Naive thymus-derived CD4-positive, alpha-beta T cell (primary cell): ENCODE measurements at places on chromosomes 3 and 15. TPM values are rescaled to one million over a fixed set of nuclear protein-coding genes. Genes with fewer than 3 reads are reported as not detected.

Gene SEC62
- 90.0 TPM for total RNA-seq

GRCh38 chr3:188198001-188198400 lies 44.0 kb downstream of the LPP start:
- no peak for DNase-seq

- DNase-seq = no peak
Measured at GRCh38 chr3:26050776-26051175, 260.9 kb downstream of the OXSM start.

Gene KLF15
- not detected in 2 replicates for total RNA-seq

Gene UROC1
- total RNA-seq = not detected
